Transverse colon (tissue), 4 donors: ENCODE measurements at places on chromosomes 3 and 15.

DNA sequence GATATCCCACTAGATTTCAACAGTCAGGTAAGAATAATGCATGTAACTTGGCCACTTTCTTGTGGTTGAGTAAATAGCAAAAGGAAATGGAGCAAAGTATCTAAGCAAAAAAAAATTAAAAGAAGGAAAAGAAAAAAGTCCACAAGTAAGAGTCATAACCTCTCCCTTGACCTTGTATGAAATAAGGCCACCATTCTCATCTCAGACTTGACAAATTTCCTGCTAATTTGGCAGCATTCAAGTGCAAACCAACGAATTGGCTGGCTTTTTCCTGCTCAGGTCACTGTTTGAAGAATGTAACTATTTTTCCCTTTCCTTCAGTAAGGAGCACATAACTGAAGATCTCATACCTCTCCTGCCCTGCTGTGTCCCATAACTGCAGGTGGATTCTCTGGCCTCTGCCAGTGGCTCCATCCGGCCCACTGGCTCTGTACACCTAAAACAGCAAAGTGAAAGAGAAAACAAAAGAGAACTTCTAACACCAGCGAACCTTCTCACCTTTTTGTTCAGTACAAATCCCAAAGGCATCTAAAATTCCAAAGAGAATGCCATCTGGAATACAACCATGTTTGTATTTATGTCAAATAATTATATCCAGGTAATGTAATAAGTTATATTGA, 33.4 kb upstream of the RSL24D1 start:
- no peaks in the 10 kb centered on the region for H3K27me3 ChIP-seq
- DNase-seq, result no peak
- no peaks in the 10 kb centered on the region for H3K36me3 ChIP-seq
- no peak overlapping the region for H3K4me3 ChIP-seq
- peaks cover 6% of the 10 kb centered on the region for H3K4me1 ChIP-seq
- no peak overlapping the region for H3K27ac ChIP-seq

- no peaks in the 10 kb centered on the region for H3K27me3 ChIP-seq
- peaks cover 10% of the 10 kb centered on the region for H3K4me1 ChIP-seq
Observed at GRCh38 chr15:65095011-65095746, 18.6 kb downstream of the KBTBD13 start.

DNA sequence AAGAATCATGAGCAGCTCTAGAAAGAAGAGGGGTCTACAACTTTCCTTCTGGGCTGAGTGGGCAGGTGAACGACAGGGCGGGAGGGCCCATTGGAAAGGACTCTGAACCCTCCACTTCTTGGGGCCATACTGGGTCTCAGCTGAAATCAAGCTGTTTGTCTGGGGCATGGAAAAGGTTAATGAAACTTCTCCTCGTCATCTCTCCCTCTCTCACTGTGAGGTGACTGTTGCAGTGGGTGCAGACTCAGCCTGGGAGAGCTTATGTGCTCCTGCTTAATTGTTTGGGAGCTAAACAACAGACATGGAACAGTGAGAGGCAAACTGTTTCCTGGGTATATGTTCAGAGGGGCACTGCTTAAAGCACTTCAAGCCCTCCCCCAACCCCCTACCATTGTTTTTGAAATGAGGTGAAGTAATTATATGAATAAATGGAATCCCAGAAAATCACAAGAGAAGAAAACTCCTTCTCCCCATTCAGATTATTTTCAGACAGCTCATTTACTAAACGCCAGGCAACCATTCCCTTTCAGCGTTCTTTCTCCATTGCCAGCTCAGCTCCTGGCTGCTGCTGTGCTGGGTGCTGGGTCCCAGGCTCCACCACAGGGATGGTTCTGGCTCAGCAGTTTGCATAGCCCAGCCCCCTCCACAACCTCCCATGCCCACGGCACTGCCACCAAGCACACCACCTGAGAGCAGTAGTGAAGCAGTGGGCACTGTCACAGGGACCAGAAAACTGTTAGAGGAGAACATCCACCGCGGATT, 444.9 kb upstream of the TBL1XR1 start:
- no peak overlapping the region for H3K4me3 ChIP-seq
- DNase-seq, result no peak
- no peaks in the 10 kb centered on the region for H3K4me1 ChIP-seq
- H3K27ac ChIP-seq, result no peak overlapping the region
- no peaks in the 10 kb centered on the region for H3K36me3 ChIP-seq

- no peak overlapping the region for H3K27ac ChIP-seq
- H3K27me3 ChIP-seq, result no peaks in the 10 kb centered on the region
- no peak overlapping the region for H3K4me3 ChIP-seq
- no peak for DNase-seq
Observed at GRCh38 chr3:89155811-89156210, 48.4 kb downstream of the EPHA3 start.

DNA sequence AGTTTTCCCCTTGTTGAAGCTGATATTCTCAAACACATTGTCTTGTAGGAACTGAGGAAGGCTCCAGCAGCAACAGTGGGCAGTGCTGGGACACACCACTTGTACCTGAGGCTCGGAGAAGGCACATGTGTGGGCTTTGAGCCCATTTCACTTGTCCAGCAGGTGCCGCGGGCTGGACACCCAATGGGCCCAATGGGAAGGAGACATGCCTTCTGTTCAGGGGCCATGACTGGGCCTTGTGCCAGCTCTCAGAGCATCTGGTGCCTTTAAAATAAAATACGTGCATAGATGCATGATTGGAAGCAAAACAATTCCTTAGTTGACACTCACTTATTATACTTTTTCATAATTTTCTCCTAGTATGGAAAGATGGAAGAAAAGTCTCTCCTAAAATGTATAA, 334.2 kb downstream of the KLF13 start:
- H3K4me3 ChIP-seq, result no peak overlapping the region
- no peak for DNase-seq
- no peaks in the 10 kb centered on the region for H3K27me3 ChIP-seq

DNA sequence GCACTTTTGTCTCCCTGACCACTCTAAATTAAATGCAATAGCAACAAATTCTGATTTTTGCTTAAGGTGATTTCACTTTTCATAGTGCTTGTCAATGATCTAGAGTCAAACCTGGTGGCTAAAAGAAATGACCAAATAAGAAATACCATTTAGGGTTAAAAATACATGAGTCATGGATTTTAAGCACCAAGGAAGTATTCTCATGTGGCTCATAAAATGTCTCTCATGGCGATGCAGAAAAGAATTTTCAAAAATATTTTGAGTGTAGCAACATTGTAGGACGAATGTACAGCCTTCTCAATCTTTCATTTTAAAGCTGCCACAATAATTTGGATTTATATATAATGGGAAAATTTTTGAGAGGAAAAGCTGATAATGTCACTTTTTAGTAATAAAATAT, 193.6 kb downstream of the EPHA3 start:
- no peak overlapping the region for H3K27ac ChIP-seq
- no peak overlapping the region for H3K4me3 ChIP-seq
- H3K27me3 ChIP-seq, result no peaks in the 10 kb centered on the region
- H3K4me1 ChIP-seq, result no peaks in the 10 kb centered on the region
- no peak for DNase-seq
- no peaks in the 10 kb centered on the region for H3K36me3 ChIP-seq

DNA sequence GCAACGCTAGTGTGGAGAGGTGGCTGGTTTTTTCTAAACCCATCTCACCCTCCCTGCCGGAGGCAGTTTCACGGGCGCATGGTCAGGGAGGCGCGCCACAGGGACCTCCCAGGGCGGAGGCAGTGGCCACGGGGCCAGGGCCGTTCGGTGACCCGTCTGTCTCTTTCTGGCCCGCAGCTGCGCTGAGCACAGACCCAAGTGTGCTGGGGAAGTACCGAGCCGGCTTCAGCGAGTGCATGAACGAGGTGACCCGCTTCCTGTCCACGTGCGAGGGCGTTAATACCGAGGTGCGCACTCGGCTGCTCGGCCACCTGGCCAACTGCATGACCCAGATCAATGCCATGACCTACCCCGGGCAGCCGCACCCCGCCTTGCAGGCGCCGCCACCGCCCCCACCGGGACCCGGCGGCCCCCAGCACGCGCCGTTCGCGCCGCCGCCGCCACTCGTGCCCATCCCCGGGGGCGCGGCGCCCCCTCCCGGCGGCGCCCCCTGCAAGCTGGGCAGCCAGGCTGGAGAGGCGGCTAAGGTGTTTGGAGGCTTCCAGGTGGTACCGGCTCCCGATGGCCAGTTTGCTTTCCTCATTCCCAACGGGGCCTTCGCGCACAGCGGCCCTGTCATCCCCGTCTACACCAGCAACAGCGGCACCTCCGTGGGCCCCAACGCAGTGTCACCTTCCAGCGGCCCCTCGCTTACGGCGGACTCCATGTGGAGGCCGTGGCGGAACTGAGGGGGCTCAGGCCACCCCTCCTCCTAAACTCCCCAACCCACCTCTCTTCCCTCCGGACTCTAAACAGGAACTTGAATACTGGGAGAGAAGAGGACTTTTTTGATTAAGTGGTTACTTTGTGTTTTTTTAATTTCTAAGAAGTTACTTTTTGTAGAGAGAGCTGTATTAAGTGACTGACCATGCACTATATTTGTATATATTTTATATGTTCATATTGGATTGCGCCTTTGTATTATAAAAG, 1.8 kb downstream of the HES1 start:
- H3K4me3 ChIP-seq, result peak overlapping the region; percentile 73
- peaks cover 70% of the 10 kb centered on the region for H3K4me1 ChIP-seq
- no peaks in the 10 kb centered on the region for H3K36me3 ChIP-seq
- no peaks in the 10 kb centered on the region for H3K27me3 ChIP-seq
- H3K27ac ChIP-seq, result peak overlapping the region; percentile 95

DNA sequence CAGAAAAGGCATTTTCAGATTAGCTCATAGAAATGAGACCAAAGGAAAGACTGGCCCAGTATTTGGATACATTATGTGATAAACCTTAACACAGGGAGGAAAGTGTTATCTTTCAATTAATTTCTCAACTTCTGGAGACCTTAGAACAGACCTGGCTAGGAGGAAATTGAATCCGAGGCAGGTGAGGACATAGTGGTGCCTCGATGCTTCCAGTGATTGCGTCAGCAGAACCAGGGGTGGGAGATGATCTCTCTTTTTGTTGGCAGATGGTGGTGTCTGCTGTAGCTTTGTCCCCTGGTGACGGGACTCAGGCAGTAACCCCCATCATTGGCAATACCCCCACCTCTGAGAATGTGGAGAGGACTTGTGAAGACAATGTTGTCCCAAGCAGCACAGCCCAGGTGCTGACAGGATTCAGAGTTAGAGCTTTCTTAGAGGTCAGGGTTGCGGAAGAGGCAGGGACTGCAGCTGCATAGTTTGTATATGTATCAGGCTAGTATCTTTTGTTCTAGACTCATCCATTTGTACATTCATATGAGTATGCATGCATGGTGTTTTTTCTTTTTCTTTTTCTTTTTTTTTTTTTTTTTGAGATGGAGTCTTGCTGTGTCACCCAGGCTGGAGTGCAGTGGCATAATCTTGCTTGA, 27.9 kb upstream of the MUC20 start:
- DNase-seq, result no peak
- no peaks in the 10 kb centered on the region for H3K4me1 ChIP-seq
- H3K27me3 ChIP-seq, result no peaks in the 10 kb centered on the region
- H3K36me3 ChIP-seq, result no peaks in the 10 kb centered on the region
- no peak overlapping the region for H3K4me3 ChIP-seq

GRCh38 chr3:39013289-39013688, 38.5 kb downstream of the SCN11A start:
- no peak for DNase-seq
- H3K27me3 ChIP-seq, result no peaks in the 10 kb centered on the region

- peaks cover 2% of the 10 kb centered on the region for H3K4me1 ChIP-seq
- H3K36me3 ChIP-seq, result peaks cover 13% of the 10 kb centered on the region
- H3K27me3 ChIP-seq, result no peaks in the 10 kb centered on the region
- H3K27ac ChIP-seq, result peak overlapping the region; percentile 36
Observed at GRCh38 chr15:99716540-99717095, 16.6 kb downstream of the LYSMD4 start.

- no peaks in the 10 kb centered on the region for H3K36me3 ChIP-seq
- peaks cover 20% of the 10 kb centered on the region for H3K4me1 ChIP-seq
- peak overlapping the region; percentile 73 for H3K27ac ChIP-seq
- H3K27me3 ChIP-seq, result no peaks in the 10 kb centered on the region
- no peak overlapping the region for H3K4me3 ChIP-seq
Observed at GRCh38 chr15:83928392-83928734, 274.4 kb downstream of the ADAMTSL3 start.

- peaks cover 16% of the 10 kb centered on the region for H3K4me1 ChIP-seq
- no peak overlapping the region for H3K4me3 ChIP-seq
- H3K36me3 ChIP-seq, result peaks cover 6% of the 10 kb centered on the region
- peak overlapping the region; percentile 79 for H3K27ac ChIP-seq
Observed at GRCh38 chr3:48402281-48402732, 27.6 kb downstream of the PLXNB1 start.

DNA sequence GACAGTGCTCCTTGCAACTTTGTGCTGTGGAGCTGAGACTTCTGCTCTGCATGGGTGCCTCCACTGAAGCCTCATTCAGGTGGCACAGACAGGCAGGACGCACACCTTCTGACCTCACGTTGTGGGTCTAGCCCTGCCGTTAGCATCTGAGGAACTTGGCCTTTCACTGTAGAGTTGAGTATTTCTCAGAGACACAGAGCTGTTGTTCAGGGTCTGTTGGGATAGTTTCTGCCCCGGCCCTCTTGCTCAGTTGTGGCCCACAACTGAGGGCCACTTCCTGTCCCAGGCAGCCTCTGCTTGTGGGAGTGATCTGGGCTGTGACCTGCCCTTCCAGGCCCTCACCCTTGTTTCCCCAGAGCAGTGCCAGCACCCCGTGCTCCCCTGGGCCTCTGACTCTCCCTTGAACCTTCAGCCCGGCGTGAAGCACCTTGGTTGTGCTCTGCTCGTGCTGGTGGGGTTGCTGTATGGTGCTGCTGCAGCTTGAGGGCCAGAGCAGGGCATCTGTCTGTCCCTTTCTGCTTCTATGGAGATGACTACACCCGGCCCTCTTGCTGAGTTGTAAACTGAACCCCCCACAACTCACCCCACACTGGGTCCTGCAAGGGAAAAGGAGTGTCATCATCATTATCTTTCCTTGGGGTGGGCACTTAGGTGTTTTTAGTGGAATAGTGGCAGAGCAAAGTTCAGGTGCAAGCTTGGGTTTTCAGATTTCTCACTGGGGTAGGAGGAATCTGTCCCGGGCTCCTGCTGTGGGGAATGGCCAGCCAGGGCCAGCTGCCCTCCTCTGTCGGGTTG, 11.7 kb downstream of the BAHD1 start:
- no peaks in the 10 kb centered on the region for H3K27me3 ChIP-seq
- H3K27ac ChIP-seq, result peak overlapping the region; percentile 78
- DNase-seq, result no peak
- peaks cover 42% of the 10 kb centered on the region for H3K4me1 ChIP-seq
- H3K4me3 ChIP-seq, result no peak overlapping the region

DNA sequence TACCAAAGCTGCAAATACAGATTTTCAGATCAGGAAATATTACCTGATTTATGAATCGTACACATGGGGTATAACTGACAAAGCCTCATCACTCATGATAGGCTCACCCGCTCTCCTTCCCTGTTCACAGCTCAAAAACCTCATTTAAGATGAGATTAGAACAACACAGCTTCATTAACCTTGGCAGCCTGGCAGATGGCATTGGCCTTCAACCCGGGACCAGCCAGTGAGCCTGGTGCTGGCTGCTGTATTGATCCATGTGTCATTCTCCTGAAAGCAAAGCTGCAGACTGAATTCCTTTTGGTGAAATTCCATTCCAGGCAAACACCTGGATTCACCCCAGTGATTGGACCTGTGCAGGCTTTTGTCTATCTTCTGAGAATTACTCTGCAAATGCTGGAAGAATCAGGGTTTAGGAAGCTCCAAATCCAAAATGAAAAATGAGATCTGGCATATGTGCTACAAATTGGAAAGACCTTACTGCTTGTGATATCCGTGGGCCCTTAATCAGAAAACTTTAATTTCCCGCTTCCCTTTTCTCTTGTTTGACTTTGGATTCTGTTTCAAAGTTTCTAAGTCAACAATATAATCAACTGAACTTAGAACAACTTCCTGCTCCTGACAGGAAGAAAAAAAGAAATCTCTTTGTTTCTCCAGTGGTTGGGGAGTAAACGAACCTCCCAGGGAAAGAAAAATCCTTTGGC, 189.1 kb upstream of the KBTBD8 start:
- H3K27me3 ChIP-seq, result no peaks in the 10 kb centered on the region
- H3K4me1 ChIP-seq, result peaks cover 20% of the 10 kb centered on the region
- H3K4me3 ChIP-seq, result no peak overlapping the region
